Karpas-422 (cell line): ENCODE measurements at places on chromosomes 11 and 22.

GRCh38 chr11:70415191-70415590, 16.9 kb downstream of the CTTN start:
- no peak for DNase-seq

DNA sequence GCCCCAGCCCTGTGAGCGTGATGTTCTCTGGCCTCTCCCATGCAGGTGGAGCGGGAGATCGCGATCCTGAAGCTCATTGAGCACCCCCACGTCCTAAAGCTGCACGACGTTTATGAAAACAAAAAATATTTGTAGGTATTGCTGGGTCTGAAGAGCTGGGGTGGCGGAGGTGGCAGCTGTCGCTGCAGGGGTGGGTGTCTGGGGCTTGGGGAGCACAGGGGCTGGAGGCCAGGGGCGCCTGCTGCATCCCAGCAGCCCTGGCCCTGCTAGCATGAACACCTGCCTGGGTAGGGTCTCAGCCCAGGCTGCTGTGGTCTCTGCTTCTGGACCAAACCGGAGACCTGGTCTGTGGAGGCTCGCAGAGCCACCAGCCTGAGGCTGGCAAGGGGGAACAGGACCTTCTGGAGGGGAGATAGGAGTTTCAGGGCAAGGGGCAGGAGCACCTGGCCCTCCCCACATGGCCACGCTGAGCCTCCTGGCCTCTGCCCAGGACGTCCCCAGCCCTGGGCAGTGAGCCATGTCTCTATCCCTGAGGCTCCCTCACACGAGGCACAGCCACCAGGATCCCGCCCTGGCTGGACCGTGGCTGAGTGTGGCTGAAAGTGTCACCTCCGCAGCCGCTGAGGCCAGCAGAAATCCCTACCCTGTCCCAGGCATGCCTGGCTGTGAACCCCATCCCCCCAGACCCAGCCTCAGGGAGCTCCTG, 48.2 kb downstream of the MOB2 start:
- DNase-seq, result no peak

DNA sequence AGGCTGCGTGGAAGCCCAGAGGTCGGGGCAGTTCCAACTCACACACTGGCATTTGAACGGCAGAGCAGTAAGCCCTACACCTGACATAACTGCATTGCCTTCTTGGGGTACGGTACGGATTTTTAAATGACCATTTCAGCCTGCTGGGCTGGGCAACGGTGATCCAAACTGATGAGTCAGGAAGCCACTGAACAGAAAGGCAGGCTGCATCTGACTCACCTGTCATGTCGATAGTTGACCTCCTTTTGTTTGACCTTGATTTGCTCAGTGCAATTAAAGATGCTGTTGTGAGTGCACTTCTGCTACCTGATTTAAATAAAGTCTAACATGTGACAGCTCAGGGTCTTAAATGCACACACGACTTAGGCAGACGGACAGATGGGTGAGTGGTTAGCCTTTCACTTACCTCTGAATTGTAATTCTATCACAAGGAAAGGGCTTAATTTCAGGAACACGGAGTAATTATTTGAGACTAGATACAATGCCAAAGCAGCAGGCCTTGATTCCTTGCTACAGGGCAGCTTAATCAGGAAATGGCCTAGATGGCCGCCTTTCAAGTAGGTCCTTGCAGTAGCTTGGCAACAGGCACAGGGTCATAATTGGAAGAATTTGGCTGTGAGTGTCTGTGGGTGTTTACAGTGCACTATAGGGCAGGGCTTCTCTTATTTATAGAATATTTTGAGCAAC, 52.2 kb downstream of the BMAL1 start:
- no peak for DNase-seq

GRCh38 chr11:105033781-105034180, 1.2 kb downstream of the CASP1 start:
- DNase-seq, result no peak

DNA sequence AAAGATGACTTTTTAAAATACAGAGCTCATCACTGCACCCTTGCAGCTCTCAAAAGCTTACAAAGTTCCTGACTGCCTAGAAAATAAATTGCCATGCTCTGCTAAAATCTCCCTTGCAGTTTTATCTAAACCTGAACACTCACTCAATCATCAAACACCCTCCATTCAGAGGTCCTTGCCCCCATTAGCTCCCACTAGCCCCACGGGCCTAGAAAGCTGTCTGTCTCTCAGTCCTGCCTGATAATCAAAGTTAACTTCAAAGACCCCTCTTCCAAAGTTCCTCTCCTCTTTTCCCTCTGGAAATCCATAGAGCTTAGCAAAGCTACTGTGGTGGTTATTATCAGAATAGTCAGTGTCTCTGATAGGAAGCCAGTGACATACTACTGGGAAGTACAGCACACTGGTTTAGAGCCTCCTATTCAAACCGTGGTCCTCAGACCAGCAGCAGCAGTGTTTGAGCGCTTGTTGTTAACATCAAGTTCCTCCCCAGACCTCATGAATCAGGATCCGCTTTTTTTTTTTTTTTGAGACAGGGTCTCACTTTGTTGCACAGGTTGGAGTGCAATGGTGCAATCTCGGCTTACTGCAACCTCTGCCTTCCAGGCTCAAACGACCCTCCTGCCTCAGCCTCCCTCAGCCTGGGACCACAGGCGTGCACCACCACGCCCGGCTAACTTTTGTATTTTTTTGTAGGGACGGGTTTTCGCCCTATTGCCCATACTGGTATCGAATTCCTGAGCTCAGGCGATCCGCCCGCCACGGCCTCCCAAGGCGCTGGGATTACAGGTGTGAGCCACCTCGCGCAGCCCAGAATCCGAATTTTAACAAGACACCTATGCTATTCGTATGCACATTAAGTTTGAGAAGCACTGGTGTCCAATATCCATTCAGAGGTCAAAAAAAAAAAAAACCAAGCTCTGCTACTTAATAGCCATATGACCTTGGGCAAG, 1.2 kb downstream of the NDUFC2 start:
- peak; percentile 68 for DNase-seq

DNA sequence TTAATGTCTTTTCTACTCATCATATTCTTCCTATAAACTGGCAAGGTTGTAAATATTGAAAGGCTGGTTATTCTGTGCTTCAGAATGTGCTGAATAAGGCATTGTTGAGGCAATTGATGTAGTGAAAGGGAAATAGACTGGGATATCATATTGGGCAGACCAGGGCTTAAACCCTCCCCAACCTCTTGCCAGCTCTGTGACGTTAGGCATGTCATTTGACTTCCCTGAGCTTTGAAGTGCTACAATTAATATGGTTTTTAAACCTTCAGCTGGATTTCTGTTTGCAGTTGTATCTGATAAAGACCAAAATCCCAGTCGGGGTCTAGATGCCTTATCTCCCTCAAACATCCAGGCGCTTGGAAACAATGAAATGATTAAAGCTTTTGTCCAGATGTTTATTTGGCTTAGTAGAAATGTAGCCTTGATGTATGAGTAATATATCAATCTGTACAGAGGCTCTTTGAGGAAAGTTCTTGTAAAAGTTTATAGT, 208.1 kb downstream of the DBX1 start:
- no peak for DNase-seq

- DNase-seq, result no peak
These were observed 19.9 kb downstream of the POU2AF2 start for GRCh38 chr11:111265421-111265820.

DNA sequence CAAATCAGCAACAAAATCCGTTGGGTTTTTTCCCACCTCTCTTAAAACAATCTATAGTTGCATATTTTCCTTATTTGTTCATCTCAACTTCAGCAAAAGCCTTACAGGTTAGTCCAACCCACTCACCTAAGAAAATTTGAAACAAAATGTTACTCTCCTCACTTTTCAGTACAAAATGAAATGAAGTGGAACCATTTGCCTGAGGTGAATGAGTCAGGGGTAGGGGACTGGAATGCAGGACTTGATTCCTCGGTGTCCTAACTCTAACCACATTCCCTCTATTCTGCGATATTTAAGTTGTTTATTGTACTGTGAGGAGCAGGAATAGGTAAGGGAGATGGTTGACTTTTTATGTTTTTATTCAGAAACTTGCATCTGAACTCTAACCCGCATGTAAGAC, 16.4 kb downstream of the ATP5MG start:
- no peak for DNase-seq

DNA sequence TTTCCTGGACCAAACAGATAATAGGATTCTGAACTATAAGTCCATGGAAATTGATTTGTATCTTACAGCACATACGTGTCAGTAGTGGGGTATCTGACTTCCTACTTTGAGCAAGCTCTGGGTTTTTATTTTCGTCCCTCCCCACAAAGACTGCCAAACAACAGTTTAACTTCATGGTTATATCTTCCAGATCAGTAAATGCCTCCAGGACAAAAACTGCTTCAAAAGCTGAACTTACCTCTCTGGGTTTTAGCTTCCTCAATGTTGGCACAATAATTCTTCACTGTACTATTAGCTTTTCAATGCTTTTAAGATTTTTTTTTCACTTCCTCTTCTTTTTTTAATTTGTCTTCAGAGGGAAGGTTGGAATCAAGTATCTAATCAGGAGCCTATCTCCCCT, 4.2 kb upstream of the DPF2 start:
- DNase-seq, result no peak

GRCh38 chr22:17013396-17014100, 5.5 kb upstream of the GAB4 start:
- DNase-seq, result no peak

- no peak for DNase-seq
These were observed 309.1 kb upstream of the C11orf87 start for GRCh38 chr11:109112821-109113280.

DNA sequence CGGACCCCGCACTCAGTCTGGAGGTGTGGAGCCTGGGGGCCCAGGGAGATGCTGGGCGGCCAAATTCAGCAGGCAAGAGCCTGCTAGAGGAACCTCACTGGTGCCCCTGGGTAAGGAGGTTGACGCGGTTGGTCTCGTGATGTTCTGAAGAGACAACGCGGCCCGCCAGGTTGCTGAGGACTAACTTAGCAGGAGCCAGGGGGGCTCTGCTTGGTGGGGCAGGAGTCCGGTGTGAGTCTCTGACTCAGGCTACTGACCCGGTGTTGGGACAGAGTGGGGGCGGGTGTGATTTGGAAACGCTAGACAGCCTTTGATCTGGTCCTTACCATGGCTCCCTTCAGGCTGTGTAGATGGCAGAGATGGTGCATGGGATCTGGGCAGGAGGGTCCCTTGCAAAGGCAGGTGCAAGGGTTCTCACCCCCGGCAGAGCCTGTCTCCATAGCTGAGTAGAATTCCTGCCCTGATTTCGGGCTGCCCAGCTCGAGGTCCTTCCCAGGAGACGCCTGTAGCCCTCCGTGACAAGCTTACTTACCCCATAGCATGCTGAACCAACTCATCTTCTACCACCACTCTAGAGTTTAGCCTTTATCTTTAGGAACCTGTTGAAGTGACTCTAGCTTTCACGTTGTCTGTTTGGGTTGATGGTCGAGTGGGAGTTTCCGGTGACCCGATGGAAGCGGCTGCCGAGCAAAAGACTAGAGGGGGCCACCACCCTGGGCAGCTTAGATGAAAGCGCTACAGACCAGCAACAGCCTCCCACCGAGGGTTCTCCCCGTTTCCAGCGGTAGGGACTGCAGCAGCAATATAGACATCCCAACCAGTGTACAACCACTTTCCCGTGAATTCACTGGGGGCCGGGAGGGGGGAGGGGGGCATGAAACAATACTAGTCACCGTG, 38.4 kb downstream of the KCNC1 start:
- no peak for DNase-seq

DNA sequence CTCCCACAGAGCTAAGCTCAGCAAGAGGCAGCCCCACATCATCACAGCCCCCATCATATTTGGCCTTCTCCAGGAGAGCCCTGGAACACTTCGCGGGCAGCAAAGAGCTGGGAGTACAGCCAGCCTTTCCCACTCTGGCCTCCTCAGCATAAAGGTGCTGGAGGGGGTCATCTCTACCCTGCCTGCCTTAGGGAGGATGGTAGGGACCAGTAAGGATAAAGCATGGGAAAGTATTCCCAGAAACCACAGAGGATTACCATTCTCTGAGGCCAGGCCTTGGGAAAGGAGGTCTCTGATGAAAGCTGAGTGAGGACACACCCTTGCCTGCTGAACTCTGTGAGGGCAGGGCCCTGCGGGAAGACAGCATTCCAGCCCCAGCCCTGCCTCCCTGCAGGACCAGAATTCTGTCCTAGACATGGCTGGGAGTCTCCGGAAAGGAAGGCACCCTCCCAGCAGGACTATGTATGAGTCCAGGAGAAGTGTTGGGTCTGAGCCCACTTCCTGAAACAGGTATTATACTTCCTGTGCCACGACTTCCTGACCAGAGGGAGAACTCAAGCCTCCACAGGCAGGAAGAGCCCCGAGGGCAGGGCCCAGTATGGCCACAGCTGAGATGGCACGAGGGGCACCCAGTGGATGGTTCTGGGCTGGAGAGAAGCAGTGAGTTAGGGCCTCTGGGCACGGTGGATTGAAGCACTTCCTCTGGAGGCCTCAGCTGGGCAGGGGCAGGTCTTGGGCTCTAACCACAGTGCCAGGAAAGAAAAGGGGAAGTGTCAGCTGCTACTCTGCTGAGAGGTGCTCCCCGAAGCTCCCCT, 12.9 kb upstream of the CASTOR1 start:
- DNase-seq, result peak; percentile 75

DNA sequence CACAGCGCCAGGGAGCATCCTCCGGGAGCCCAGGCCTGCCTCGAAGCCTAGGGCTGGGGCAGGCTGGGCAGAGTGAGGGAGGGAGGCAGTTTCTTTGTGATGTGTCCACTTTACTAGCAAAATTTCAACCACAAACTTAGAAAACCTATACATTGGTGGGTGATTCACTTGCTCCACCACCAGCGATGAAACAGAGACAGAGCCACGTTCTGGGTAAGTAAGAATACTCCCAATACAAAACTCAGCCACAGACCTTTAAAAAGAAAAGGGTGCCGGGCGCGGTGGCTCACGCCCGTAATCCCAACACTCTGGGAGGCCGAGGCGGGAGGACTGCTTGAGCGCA, 22.3 kb downstream of the CDKN1C start:
- DNase-seq, result no peak

GRCh38 chr11:61577383-61578118, 3.3 kb downstream of the SYT7 start:
- no peak for DNase-seq

DNA sequence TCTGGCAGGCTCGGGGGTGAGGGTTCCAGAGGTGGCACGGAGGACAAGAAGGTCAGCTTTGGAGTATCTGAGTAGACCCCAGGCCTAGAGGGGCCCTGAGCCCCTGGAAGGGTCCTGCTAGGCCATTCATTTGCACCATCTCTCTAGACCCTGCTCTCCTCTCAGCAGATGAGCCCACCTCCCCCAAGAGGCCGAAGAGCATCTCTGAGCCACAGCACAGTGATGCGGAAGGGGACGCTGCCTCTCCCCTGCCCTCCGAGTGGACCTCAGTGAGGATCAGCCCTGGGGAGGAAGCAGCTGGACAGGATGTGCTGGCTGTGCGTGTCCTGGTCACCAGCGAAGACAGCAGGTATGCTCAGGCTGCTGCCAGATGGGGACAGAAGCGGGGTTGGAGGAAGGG, 101.6 kb upstream of the PARVA start:
- DNase-seq, result no peak
